ENCODE measurements at places on chromosomes 2 and 18.

- no peak for DNase-seq
These were observed 2.1 kb downstream of the UCN start for GRCh38 chr2:27306136-27306535.

GRCh38 chr18:34947711-34948125, 93.5 kb upstream of the MAPRE2 start:
- DNase-seq: no peak

DNA sequence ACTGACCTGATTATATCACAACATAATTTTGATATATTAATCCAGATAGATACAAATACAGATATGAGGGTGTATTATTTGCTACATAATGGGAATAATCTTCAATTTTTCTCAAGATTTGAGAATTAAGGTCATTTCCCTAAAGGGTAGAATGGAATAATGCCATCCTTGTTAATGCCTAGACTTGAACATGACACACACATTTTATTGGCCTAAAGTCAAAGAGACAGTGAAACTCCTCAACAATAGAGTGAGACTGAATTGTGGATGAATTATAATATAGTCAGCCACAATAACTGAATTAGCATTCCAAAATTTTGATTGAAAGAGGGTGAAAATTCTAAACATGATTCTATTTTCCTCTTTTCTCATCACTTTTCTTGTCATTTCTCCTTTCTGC, 506.0 kb upstream of the CDH2 start:
- DNase-seq: no peak

- no peak for DNase-seq
These were observed 193.4 kb upstream of the RMP24 start for GRCh38 chr18:35778850-35779627.

DNA sequence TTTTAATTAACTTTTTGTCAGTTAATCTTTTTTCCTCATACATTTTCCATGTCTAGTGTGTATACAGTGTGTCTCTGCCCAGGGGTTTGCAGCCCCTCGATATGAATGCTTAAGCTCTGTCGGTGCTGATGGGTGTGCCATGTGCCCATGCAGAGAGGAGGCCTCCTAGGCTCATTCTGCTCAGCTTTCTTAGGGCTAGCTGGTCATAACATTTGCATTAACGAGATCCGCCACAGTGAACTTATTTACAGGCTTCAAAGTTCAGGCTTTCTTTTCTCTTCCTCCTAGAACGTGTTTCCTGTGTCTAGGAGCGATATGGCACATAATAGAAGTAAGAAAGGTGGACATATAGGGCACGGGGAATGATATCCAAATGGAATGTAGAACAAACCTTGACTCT, 783.3 kb downstream of the PLCL1 start:
- DNase-seq: no peak

- DNase-seq: no peak
These were observed 38.4 kb upstream of the MRPL19 start for GRCh38 chr2:75607988-75608683.

GRCh38 chr2:148794558-148794957, 80.5 kb upstream of the KIF5C start:
- no peak for DNase-seq

GRCh38 chr18:77862066-77862757, 612.6 kb downstream of the GALR1 start:
- no peak for DNase-seq

- DNase-seq: no peak
These were observed 31.3 kb downstream of the TMEM247 start for GRCh38 chr2:46510598-46511177.

DNA sequence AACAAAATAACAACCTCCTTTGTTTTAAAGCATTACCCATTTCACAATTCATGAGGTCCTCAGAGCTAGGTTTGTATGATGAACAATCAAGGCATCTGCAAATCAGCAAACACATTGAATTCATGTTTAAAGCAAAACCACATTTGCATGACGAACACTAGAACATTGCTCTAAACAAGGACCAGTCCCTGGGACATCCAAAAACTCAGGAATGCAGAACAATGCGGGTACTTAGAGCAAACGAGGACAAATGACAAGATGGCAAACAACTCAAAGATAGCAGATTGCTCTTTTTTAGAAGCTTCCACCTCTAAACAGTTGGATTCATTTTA, 45.7 kb upstream of the RALBP1 start:
- no peak for DNase-seq

- no peak for DNase-seq
These were observed 8.3 kb upstream of the VWA3B start for GRCh38 chr2:98078701-98079100.

- DNase-seq: no peak
These were observed 7.7 kb downstream of the COQ10B start for GRCh38 chr2:197461057-197461456.

- no peak for DNase-seq
These were observed 96.0 kb upstream of the FHL2 start for GRCh38 chr2:105494683-105495425.

DNA sequence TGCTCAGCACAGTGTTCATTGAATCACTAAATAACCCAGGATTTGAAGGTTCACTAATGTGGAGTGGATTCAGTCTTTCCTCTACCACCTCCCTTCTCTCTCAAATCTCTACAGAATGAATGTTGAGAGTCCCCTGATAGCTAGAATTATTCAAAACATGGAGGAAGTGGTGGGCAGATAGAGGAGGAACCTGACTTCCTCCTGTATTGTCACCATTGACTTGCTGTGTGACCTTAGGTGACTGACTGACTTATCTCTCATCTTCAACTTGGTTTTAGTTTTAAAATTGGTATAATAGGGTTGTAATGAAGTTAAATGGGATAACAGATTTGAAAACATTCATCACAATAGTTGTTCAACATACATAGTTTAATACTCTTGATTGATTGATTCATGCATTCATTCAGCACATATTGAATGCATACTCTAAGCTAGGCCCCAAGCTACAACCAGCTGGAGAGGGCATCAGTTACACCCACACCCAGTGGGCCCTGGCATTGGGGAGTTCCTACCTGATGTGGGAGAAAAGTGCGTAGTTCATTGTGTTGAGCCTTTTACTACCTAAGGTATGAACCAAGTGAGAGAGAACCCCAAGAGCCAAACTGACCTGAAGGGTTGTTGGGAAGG, 96.0 kb downstream of the WDR7 start:
- DNase-seq: no peak

DNA sequence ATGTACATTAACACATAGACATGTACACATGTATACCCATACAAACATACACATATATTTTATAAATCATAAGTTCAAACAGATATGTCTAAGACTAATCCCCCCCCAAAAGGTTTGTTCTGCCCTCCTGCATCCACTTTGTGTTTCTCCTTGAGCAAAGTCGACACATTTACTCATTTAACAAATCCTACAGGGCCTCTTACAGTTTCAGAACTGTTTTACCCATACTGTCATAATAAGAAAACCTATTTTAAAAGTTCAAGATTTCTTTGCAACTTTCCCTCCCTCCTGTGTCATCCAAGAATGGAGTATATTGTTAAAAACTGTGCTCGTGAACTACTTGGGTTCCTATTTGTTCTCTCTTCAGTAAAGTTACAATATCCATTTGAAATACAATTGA, 166.7 kb downstream of the L3MBTL4 start:
- DNase-seq: no peak

DNA sequence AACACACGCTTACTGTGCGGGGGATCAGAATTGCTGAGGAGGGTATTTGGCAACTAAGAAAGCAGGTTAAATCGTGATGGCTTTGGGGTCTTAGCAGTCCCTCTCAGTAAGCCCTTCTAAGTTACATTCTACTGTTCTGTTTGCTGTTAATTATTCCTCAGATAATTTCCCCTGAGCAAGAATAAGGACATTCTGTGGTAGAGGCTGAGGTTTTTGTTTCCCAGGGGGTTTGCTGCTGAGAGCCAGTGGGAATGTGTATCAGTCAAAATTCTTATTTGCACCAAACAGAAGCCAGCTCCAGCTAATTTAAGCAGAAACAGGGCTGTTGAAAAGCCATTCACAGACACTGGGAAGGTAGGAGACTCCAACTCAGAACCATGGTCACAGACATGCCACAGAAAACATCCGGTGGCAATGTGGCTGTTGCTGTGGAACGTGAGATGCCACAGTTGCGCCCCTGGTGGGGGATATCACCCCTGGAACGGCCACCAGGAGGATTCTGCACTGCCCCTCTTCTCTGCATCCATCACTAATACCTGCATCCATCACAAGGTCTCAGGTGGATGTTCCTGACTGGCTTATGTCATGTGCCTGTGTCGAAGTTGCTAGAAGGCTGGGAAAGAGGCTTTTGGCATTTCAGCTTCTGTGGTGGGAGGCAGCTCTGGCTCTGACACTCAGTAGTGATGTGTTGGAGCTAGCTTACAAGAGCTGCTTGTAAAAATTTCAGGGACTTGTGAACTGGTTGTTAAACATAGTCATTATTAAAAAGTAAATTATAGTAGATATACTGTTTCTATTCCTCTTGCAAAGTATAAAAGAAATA, 23.2 kb downstream of the SLC4A3 start:
- no peak for DNase-seq

GRCh38 chr2:208150956-208151355, 5.0 kb upstream of the CRYGB start:
- no peak for DNase-seq

DNA sequence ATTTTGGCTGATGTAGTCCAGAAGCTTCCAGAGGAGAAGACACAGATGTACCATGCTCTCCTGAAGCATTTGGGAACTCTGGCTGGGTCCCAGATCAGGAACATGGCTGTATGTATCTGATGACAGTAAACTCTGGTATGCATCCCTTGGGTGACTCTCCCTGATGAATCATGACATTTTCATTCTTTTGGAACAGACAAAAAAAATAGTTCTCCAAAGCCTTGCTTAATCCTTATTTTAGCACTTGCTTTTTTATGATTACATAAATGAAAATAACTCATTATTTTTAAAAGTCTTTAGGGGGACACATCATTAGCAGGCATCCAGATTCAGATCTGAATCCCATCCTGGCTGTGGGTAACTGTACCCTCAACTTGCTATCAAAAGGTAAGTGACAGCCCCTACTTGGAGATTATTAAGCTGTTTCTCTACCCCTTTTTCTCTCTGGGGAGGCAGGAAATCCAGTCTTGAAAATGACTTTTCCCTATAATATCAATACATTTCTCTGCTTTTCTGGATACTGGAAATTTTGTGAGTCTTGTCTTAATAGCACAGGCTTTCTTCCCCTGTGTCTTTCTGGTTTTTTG, 23.3 kb downstream of the AOX1 start:
- no peak for DNase-seq

DNA sequence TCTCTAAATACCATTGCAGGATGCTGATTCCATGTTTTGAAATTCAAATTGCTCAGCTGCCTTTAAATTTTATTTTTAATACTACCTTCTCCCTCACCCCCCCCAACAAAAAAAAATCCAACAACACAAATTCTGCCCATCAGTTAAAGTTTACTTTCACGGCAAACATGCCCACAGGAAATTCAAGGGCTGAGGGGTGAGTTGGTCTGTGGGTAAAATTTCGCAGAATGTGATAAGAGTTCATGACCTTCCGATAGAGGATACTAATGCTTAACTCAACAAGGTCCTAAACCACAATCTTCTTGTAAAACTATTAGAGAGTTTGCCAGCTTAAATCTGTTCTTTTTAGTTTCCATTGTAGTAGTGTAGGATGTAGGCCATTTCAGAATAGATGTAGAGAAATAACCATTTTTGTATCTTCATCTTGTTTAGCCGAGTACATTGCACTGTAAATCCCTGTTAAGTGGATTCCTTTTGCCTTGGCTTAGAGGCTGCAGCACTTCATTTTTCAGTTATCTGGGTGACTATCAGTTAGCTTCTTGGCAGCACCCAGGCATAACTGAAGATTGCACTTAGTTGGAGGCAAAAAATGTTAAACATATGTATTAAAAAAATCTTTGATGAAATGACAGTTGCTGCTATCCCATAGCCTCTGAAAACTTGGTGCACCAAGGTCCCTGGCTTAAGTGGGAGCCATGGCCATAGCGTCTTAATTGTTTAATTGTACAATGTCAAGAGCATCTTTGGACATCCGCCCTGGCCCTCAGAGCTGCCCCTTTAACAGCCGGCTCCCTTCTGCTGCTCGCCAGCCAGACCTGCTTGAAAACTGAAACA, 232.3 kb downstream of the HAUS1 start:
- DNase-seq: no peak

DNA sequence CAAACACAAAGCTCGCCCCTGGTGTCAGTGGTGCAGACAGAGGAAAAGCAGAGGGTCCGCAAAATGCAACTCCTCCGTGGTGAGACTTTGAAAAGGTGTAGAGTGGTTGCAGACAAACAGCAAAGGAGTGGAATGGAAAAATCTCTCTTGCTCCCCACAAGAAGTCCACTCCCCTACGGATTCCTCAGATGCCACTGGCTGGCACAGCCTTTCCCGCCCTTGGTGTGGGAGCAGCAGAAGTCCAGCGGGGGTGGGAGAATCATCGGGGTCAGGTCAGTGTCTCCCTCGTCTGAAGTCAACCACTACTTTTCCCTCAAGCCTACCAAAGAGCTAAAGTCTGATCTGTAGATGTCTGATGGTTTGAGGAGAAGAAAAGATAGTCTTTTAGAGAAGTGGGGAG, 22.3 kb upstream of the B3GNT7 start:
- DNase-seq: no peak

DNA sequence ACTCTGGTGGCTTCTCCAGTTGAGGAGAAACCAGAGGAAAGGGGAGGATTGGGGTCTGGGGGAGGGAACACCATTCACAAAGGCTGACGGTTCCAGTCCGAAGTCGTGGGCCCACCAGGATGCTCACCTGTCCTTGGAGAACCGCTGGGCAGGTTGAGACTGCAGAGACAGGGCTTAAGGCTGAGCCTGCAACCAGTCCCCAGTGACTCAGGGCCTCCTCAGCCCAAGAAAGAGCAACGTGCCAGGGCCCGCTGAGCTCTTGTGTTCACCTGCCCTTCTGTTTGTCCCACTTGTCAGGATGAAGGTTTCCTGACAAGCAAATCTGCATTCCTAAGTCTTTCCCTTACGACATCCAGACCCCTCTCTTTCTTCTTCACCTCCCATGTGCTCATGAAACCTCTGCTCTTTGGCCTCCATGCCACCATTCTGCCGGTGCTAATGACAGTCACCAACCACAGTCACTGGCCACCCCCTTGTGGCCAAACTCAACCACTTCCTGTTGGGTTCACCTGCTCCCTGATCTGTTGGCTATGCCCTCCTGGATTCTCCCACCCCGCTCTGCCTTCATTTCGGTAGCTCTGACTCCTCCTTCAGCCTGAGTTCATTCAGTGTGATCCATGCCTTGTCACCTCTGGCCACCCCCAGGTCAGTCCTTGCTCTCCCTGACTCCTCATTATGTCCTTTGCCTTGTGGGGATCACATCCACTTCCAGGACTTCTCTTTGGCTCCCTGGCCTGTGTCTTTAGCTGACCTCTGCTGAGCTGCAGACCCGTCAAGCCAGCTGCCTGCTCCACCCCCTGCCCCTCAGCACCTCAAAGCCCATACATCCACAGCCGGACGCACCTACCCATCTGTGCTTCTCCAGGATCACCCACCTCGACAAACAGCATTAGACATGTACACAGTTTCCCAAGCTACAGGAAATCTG, 17.6 kb downstream of the EMX1 start:
- DNase-seq: no peak

Measured in DMS153 (cell line).